ENCODE measurements at places on chromosomes 13 and 19.
A peak's percentile ranks its signal among the peaks of the same experiment; 100 is the strongest.

DNA sequence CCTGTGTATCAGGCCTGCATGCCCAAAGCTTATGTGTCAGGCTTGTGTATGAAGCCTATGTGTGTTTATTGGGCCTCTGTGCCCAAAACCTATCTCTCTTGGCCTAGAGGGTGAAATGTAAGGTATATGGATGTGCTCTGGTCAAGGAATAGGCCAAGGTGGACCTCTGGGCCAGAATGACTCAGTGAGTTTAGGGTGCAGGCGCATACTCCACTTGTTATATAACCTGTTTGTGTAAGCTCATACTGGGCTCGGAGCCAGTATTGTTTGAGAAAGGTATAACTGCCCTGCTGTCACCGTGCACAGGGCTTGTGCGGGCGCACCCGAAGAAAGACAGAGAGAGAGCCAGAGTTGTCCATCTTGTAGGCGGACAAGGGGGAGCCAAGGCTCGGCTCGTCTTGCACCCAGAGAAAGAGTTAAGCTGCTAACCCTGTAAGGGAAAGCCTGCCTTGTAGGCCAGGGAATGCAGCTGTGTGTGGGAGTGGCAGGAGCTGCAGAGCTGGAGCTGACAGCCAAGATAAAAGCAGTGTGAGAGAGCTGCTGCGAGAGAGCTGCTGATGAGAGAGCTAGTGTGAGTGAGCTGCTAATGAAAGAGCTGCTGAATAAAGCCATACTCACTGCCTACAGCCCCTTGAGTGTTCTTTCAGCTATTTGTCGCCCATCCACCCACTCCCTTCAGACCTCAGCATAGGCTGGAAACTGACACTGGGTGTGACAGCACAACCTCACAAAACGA is 43.4 kb upstream of the N4BP2L1 start:
- DNase-seq: no peak

DNA sequence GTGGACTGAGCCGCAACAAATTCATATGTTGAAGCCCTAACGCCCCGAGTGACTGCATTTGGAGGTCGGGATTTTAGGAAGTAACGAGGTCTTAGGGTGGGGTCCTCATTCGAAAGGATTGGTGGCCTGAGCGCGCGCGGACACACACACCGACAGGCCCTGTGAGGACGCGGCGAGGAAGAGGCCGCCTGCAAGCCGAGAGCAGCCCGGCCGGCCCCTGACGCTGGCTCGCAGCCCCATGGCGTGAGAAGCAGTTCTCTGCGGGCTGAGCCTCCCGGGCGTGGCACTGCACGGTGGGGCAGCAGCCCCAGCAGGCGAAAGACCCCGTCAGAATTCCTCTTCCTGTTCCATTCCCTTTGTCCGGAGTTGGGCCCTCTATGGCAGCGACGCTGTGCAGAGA is 131.2 kb downstream of the CRYL1 start:
- DNase-seq: no peak

- peak; percentile 88 for DNase-seq
These were observed 5.2 kb upstream of the CEACAM18 start for GRCh38 chr19:51473009-51473707.

DNA sequence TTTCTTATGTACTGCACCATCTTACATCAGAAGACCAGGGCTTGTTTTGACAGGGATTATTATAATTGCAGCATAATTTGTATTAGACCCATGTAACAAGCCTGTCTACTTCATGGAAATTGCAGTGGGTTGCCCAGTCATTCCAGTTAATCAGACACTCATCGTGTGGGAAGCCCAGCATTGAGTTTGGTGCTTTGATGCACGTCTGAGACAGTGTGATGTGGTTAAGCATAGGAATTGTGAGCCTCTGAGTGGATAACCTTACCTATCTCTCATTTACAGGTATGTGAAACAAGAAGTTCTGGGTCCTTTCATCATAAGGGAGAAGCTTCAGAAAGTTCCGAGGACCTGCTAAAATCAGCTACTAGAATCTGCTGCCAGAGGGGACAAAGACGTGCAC is 12.8 kb downstream of the RGCC start:
- DNase-seq: no peak

DNA sequence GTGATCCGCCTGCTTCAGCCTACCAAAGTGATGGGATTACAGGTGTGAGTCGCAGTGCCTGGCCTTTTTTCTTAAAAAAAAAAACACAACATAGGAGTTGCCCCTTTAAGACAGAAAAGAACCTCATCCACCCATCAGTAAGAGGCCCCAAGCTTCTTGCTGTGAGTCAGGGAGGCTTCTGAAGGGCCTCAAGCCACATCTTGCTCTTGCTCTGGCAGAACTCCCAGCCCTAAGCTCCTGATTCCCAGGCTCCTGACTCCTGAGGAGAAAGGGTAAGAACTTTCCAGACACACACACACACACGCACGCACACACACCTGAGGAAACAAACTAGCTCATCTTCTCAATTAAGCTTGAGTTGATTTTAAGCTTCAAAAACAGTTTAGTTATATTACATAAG is 6.9 kb downstream of the ETFB start:
- DNase-seq: no peak

DNA sequence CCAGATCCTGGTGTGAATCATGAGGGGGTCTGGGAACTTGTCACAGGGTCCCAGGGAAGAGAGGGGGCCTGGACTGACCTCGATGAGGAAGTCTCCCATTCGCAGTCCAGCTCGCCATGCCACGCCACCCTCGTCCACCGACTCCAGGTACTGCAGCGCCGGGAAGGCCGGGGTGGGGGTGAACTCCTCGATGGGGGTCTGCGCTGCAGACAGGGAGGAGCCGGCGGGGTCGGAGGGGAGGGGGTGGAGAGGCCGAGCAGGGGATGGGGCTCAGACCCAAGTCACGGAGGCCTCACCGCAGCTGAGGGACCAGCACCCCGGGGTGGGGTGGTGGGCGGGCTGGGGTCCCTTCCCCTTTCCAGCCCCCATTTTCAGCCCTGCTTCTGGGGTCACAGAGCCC is 30.8 kb downstream of the SHANK1 start:
- no peak for DNase-seq

GRCh38 chr19:3733549-3734309 is 25.5 kb downstream of the TJP3 start:
- no peak for DNase-seq

- DNase-seq: no peak
These were observed 572 bp downstream of the UCHL3 start for GRCh38 chr13:75550159-75550567.

DNA sequence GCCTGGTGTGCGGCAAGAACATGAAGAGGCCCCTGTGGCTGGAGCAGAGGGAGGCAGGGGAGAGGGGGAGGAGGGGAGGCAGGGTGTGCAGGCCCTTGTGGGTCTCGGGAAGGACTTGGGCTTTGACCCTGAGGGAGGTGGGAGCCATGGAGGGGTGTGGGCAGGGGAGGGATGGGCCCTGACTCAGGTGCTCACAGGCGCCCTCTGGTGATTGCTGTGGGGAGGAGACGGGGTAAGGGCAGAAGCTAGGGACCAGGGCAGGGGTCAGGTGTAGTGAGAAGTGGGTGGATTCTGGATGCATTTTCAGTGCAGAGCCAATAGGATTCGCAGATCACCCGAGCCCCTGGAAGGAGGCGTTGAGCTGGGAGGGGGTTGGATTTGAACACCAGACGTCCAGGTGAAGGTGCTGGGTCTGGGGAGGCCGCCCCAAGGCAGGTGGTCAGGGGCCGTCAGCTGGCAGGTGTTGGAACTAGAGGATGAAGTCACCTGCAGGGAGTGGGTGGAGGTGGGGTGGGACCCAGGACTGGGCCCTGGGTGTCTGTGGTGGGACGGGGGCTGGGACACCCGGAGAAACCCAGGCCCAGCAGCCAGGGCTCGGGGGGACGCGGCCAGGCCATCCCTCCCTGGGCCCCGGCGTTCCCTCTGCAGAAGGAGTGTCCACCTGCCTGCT is 185.4 kb downstream of the KDM4B start:
- DNase-seq: peak; percentile 40

DNA sequence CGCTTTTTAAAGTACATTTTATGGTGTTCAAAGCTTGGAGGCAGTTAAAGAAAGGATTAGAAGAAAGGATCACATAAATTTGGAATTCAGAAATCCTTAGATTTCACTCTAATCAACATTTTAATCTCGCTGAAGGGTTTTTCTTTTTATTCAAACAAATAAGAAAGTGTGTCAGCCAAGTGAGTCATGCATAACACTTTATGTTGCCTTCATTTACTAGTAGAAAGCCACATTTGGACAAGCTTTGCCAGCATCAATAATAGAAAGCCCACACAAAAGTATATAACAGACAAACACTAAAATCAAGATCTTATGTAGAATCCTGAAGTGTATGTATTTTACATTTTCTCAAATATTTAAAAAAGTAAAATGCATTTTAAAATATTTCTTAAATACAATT is 154.9 kb upstream of the TRPC4 start:
- DNase-seq: no peak

- peak; percentile 78 for DNase-seq
These were observed 20.3 kb upstream of the TRIM13 start for GRCh38 chr13:49976314-49977258.

DNA sequence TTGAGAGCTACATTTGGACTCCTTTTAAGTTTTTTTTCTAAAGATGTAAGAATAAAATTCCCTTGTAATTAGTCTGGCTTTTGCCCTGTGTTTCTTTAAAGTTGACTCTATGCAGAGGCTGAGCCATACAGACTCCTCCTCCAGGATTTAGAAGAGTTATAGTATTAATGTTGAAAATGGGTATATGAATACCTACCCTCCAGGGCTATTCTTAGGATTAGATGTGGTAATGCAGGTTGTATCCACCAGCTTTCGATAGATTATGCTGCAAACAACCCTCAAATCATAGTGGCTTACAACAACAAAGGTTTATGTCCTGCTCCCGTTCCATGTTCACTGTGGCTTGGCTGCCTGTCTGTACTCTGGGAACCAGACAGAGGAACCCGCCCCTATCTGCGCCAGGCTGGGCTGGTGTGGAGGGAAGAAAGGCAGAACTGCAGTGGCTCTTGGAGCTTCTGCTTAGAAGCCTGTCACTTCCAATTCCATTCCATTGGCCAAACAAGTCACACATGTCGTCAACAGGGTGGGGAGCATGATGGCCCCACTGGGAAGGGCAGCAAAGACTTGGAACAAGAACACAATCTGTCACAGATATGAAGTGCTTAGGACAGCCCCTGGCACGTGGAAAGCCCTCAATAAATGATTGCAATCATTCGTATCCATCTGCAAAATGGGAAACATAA is 290.8 kb downstream of the FOXO1 start:
- no peak for DNase-seq

DNA sequence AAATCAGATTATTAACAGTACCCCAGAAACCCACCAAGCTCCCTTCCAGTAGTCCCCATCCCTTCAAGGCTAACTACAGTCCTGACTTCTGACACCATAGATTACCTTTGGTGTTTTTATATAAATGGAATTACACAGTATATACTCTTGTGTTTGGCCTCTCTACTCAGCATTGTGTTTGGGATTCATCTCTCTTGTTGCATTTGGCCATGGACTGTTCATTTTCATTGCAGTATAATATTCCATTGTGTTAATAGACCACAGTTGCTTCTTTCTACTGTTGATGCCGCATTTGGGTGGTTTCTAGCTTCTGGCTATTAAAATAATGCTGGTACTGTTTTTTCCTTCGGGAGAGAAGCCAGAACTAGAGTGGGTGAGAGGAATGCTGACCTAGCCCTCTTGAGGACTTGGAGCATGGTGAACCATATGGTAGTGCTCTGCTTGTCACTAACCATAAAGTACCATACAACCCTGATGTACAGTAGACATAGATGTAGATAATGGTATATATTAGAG is 18.9 kb upstream of the GARRE1 start:
- no peak for DNase-seq

DNA sequence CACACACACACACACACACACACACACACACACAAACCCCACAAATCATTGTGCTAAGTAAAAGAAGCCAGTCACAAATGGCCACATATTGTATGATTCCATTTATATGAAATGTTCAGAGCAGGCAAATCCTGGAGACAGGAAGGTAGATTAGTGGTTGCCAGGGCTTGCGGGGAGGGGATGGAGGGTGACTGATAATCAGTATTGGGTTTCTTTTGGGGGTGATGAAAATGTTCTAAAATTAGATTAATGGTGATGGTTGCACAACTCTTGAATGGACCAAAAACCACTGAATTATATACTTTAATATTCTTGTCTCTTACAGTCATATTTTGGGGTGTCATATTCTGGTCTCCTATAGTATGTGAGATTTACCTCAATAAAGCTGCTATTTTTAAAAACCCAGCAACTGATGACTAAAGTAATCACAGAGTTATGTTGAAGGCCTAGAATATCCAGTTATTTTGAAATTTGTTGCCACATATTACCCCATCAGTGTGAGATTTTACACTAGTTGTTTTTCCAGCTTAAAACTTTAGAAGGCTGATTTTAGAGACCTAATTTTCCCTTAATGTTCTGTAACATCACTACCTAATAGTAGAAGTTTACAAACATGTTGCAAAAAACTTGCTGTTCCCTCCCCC is 20.3 kb downstream of the FLT1 start:
- DNase-seq: no peak

DNA sequence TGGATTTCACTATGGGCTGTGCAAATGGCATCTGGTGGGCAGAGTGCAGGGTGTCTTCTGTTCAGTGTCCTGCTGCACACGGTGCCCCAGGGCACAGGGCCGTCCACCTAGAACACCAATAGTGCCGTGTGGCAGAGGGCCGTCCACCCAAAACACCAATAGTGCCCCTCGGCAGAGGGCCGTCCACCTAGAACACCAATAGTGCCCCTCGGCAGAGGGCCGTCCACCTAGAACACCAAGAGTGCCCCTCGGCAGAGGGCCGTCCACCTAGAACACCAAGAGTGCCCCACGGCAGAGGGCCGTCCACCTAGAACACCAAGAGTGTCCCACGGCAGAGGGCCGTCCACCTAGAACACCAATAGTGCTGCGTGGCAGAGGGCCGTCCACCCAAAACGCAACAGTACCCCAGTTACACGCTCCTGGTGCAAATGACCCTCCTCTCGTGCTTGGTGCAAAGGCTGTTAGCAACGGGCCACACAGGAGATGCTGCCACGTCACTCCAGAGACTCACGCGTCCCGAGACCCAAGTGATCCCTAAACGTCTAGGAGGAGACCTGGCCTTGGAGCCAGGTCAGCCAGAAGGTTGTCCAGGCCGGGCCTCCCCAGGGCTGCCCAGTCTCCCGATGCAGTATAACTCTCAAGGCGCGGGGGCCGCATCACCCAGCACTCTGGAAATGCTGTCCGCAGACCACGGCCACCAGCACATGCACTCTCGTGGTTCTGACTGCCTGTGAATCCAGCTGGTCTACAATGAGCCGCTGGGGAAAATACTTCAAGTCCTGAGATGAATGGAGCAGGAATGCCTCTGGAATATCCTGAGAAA is 51.5 kb downstream of the RASA3 start:
- DNase-seq: no peak

Data from activated gamma-delta T cell treated with Interleukin-2 at 50 U/mL for 16 hours (primary cell).